ENCODE measurements at places on chromosomes 7 and 10.

GRCh38 chr10:86898511-86898910, 58.9 kb downstream of the MMRN2 start:
- no peak for DNase-seq

- DNase-seq: no peak
These were observed 18.4 kb downstream of the IFT22 start for GRCh38 chr7:101303102-101303701.

GRCh38 chr10:35011771-35012191, 78.4 kb downstream of the CUL2 start:
- DNase-seq: no peak

DNA sequence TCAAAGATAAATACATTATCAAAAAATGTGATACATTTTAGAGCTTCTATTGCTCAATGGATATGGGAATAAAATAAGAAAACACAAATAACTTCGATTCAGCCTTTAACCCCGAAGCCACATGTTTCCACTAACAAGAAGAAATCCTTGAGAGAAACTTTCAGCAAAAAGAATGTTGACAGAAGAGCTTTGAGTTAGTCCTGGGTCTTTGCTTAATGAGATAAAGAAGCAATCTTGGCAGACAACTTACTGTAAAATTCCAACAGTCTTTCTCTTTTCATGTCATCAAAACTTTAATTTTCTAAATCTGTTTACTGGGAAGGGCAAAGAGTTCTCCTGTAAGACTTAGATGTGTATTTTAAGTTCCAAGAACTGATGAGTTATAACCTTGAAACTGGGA, 810.2 kb downstream of the CNTNAP2 start:
- DNase-seq: no peak

DNA sequence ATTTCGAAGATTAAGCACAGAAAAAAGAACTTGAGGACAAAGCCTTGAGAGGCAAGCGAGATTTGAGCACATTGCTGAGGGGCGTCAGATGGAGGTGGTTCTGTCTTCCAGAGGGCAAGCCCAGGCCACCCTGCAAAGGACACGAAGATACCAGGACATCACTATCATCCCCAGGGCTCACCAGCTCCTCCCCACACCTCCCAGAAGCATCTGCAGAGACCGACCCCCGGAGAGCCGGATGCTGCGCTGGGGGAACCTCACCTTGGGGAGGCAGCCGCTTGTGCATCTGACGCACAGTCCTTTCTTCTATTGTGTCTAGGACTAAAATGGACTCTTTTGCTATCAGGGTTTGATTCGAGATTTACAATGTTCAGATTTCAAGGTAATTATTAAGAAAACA, 259.7 kb downstream of the DNAJB6 start:
- no peak for DNase-seq

DNA sequence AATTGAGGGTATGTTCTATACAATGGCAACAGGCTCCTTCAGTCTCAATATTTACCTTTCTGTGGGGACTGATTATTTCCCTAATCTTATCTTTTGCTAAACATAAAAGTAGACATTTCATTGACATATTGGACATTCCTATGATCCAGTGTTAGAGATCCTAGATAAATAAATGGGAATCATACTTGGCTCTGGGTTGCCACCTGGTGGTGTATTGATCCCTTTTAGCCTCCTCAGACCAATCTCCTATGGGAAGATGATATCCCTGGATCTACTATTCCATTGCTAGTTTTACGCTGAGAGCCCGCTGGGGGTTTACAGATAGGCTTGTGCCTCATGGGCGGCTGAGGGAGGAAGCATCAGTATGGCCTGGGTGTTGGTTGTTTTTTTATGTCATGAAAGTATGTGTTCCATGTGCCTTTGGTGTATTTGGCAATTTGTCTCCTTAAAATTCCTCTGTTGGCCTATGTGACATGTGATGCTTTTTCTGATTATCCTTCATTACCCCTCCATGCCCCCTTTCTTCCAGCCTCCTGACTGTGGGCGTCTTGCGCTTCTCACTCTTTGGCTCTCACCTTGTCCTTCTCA, 18.8 kb downstream of the CELF2 start:
- no peak for DNase-seq

DNA sequence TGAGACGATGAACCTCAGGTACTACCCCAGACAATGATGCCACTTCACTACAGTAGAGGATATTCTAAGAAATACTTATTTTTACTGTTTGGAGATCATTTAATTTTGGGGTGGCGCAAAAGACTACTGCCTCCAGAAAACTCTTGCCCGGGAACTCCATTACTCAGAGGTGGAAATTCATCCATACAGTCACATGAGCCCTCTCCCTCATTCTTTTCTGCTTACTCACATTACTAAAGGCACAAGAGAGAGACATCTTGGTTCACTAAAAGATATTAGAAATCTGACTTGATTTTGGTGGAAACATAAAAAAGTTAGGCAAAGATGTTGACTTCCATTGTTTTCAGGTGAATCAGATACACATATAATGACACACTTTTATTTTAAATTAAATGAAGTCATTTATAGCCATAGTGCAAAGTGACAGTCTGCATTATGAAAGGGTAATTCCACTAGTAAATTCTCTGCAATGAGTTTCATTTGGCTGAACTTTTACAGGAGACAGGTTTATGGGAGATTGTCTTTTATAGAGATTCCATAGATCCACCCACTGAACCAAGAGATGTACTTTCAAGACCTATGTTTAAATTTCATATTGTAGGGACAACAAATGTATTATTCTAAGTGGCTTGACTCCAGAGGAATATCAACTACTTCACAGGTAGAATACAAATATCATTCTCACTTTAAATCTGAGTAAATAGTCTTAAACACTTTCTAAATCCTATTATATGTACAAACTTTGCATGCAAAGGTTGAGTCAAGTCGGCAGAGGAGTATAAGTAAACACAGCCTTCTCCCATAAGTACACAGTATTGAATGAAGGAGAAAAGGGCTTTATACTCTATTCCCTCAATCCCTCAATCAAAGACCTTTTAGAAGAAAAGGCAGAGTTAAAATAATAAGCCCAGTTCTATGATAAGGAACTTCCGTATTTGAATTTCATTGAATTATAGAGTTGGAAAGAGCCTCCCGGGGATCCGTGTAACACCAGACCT, 18.8 kb downstream of the NEBL start:
- no peak for DNase-seq

- no peak for DNase-seq
These were observed 300.8 kb downstream of the SDHAF3 start for GRCh38 chr7:97418312-97418711.

Data from stimulated activated CD4-positive, alpha-beta T cell treated with anti-CD3 and anti-CD28 coated beads, TNF-alpha, amount 100 ng/mL, for 24 hours (primary cell).